ENCODE measurements at places on chromosomes 1 and 21.

GRCh38 chr1:226733876-226734275 is 5.2 kb downstream of the ITPKB start:
- DNase-seq: no peak

DNA sequence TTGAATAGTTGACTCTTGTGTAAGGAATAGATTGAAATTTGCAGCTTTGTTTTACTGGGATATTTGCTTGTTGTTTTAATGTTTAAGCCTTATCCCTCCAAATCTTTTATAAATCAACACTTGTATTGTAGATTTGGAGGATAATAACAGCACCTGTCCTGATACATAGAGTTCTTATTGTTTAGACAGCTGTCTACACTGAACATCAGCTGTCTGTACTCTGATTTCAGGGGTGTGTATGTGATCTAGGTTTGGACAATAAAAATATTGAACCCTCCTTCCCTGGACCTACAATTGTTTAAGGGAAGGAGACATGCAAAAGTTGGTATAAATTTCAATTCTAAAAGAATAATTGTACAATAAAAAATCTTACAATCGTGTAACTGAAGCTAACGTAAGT is 48.3 kb upstream of the DPH5 start:
- DNase-seq: no peak

DNA sequence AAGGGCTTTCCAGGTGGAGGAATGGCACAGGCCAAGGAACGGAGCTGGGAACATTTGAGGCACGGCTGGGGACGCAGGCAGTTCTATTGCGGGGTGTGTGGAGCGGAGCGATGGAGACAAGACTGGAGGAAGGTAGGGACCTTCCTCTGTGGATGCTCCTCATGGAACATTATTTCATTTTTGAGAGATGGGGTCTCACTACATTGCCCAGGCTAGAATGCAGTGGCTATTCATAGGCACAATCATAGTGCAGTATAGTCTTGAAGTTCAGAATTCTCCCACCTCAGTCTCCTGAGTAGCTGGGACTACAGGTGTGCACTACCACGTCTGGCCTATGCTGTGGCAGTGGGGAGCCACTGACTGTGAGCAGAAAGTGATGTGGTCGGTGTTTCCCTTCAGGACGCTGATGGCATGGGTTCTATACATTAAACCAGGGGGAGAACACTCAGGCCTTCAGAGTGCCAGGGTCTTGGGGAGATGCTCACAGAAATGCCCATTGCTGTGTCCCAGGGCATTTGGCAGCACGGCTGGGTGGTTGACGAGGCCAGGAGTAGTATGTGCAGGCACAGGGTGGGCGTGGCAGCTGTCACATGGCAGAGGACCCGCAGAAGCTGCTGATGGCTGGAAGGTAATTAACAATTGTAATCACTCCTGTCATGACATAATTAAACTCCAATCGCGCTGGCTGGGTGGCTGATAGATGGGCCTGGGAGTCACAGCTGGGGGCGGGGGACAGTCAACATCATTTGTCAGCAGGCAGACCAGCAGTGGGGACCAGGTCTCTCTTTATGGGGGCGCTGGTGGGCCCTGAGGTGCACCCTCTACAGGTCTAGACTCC is 40.8 kb upstream of the ACOT11 start:
- no peak for DNase-seq

DNA sequence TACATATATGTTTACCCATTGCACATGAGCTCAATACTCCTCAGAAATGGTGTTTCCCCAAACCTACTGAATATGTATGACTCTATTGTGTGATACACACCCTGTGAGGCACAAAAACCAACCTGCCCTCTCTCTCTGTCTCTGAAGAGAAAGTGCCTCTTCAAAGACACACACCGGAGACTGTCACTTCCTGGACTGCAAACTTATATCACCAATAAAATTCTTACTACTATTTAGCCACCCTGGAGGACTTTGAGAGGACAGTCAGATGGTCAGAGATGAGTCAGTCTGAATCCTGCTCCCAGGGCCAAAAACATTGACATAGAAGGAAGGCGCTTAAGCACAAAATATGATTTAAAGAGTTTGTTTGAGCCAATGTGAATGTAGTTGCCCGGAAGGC is 110.4 kb downstream of the PPIAL4G start:
- peak; percentile 72 for DNase-seq

- DNase-seq: no peak
Measured at GRCh38 chr1:161100556-161100955, 2.4 kb downstream of the KLHDC9 start.

GRCh38 chr1:12544357-12544756 is 73.7 kb downstream of the DHRS3 start:
- DNase-seq: no peak

DNA sequence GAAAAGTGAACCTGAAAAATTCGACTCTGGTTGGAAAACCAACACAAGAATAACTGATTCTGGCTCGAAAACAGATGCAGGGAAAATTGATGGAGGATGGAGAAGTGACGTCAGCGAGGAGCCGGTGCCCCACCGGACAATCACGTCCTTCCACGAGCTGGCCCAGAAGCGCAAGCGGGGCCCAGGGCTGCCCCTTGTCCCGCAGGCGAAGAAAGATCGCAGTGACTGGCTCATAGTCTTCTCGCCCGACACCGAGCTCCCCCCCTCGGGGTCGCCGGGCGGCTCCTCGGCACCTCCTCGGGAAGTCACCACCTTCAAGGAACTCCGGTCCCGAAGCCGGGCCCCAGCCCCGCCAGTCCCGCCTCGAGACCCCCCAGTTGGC is 1.9 kb downstream of the RUSC1 start:
- DNase-seq: peak; percentile 49

DNA sequence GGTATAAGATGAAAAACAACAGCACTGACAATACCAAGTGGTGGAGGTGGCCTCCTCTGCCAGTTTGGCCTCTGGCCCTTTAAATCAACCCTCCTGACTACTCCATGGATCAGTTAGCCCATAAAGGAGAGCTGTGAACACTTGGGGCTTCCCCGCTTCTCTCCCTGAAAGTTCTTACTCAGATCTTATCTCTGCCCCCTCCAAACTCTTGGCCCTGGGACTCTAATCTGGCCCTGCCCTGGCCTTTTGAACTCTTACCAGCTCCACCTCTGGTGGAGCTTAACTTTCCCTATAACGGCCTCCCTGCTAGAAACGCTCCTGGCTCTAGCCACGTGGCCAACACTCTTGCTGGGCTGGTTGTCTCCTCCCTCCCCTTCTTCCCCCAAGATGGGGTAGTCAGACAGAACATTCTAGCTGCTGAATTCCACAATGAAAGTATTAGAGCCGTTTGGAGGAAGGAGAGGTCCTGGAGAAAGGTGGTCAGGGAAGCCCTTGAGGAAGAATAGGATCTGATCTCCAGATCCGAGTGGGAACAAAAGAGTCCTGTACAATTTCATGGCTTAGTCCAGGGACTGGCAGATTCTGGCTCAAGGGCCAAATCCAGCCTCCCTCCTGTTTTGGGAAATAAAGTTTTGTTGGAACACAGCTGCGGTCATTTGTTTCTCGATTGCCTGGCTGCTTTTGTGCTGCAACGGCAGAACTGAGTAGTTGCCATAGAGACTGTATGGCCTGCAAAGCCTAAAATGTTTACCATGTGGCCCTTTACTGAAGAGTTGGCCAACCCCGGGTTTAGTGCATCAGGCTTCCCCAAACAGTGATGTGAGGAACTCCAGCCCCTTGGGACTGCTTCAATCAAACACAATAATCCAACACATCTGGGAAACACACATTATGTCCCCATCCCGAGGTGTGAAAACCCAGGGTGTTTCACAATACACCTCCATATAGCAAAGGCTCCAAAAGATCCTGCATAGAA is 9.5 kb upstream of the PIGR start:
- DNase-seq: peak; percentile 37

GRCh38 chr1:151583796-151584195 is 28.1 kb upstream of the SNX27 start:
- DNase-seq: no peak

GRCh38 chr1:27603681-27604578 is at the start of gene AHDC1:
Gene AHDC1 (minus strand): TSS chr1:27604144. CDS start chr1:27552115, 52,029 bp downstream.
- peak; percentile 96 for DNase-seq

DNA sequence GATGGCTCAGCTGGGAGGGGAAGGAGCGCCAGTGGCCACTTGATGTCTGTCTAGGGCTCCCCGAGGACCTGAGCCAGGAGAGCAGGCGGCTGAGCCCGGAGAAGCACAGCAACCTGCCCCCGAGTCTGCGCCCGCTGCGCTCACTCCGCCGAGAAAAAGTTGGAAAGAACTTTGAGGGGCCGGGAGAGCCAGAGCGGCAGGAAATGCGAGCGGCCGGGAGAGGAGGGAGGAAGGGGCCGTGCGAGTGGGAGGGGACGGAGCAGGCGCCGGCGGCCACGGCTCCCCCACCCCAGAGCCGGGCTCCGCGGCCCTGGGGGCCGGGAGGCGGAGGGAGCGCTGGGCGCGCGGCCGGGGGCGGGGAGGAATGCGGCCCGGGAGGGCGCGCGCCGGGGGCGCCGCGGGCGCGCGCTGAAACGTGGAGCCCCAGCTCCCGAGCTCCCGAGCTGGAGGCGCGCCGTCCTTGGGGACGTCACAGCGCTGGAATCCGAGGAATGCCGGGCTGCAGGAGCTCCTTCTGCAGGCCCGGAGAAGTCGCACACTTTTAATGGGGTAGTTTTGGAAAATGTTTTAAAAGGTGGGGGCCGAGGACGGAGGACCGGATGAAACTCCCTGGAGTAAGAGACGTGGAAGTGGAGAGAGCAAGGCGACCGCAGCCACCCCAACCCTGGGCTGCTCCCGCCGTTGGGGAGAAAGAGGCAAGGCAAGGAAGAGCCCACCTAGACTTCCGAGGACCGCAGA is at the start of gene PTPN14:
PTPN14 (minus strand) TSS at position 167 of the 738 bp plus-strand sequence. CDS start 86,799 bp downstream, outside the sequence.
- DNase-seq: peak; percentile 47

DNA sequence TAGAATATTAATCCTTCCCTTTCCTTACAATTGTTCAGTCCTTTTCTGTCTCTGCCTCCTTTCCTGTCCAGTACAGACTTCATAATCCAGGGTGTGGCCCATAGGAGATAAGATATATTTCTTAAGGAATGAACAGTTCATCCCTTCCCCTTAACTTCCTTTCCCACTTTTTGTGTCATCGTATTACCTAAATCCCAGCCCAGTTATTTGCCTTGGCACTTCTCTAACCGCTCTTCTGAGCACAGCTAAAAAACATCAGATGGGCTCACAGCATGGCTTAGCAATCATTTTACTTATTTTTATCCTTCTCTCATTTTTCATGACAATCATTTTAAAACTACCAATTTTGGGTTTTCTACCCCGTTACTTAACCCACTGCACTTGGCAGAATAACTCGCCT is 39.6 kb downstream of the F3 start:
- DNase-seq: no peak

DNA sequence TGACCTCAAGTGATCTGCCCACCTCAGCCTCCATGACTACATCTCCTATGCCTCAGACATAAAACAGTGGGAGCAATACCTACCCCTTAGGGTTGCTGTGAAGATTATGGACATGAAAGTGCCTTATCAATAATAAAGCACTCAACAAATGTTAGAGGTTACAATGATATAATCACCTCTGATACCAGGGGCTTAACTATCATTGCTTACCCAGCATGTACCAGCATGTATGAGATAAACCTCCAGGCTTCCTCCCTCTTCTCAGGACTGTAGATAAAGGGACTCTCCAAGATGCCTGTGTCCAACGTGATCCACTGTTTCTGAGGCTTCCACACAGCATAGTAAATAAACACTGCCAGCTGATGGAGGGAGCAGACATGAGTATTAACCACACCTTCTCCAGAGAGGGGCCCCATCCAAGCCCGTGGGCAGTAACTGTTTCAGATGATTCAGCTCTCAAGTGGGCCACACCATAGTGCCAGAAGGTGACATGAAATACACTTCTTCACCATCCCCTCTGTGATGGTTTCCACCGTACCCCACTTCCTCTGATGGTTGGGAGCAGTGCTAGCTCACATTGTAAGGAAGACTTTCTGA is 26.2 kb downstream of the RHBDL2 start:
- DNase-seq: peak; percentile 37

- DNase-seq: no peak
Measured at GRCh38 chr1:7845761-7846160, 7.1 kb downstream of the UTS2 start.

GRCh38 chr1:7388488-7389185 is 382.5 kb upstream of the VAMP3 start:
- DNase-seq: no peak

GRCh38 chr1:22830757-22831340 is 120.2 kb downstream of the EPHB2 start:
- no peak for DNase-seq

- DNase-seq: no peak
Measured at GRCh38 chr1:229281339-229281926, 10.5 kb downstream of the RAB4A start.

GRCh38 chr1:27634985-27635367 is at the start of gene FGR:
Gene FGR (minus strand): TSS chr1:27635185. CDS start chr1:27623916, 11,269 bp downstream.
- DNase-seq: no peak

- DNase-seq: peak; percentile 90
Measured at GRCh38 chr1:38029685-38030511, 16.7 kb downstream of the POU3F1 start.

DNA sequence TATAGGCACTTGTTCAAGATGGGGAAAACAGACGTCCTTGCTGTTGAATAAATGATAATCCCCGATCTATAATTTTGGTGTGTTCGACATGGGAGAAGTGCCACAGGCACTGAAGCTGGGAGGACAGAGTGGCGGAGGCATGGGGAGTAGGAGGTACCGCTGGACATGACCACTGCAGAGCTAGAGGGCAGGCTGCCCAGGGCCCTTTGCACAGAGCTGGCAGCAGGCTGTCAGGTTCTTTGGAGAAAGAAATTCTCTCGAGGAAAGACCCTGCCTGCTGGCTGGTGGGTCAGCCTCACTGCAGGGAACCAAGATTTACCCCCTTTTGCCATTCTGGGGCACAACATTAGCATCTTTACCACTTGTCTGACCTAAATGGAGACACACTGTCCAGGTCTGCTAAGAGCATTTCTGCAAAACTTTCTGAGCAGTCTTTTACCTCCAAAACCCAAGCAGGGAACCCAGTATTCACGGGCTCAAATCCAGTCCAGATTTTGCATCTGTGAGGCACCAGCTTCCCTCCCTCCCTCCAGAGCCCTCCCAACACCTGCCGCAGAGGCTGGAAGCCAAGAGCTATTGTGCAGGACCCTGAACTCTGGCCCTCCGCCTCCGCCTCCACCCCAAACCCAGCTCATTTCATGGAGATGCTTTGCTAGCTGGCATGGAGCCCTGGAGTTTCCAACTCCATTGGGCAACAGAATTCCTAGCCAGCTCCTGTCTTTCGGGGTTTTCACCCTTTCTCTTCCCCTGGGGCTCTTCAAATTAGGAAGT is 142.3 kb downstream of the PLXNA2 start:
- no peak for DNase-seq

DNA sequence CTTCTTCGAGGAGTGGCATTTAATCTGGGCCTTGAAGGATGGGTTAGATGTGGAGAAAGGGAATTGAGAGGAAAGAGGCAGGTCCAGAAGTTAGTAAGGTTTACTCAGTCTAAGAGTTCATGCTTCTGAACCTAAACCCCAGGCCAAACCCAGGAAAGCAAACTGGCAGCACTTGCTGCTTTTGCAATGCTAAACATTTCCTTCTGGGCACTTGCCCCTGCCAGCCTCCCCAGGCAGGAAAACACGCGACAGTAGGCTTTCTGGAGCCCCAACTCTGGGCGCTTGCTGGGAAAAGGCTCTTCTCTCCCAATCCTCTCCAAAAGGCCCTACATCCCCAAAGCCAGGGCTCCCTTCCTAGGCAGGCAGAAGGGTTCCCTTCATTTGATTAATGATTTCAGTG is 2.5 kb downstream of the OLFML2B start:
- DNase-seq: no peak
